Thoracic aorta (tissue), 2 donors: ENCODE measurements at places on chromosomes 11 and 22. TPM values are rescaled to one million over a fixed set of nuclear protein-coding genes. Genes with fewer than 3 reads are reported as not detected.

Gene USP2
- total RNA-seq = 0.68 TPM

DNA sequence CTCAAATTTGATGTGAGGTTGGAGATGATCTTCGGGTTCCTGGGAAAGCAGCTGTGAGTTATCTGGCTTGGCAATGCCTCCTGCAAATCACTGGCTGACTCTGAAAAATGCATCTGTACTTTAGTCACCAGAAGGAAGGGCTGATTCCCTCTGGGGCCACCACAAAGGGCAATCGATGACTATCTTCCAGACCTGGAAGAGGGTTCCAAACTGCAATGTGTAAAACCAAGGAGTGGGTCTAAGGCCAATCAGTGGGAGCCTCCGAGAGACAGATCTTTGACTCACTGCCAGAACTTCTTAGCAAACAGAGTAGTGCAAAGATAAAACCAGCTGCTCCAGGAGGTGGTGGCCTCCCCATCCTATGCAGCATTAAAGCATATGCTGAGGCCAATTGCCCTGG is 29.1 kb upstream of the PAK1 start:
- DNase-seq = no peak

DNA sequence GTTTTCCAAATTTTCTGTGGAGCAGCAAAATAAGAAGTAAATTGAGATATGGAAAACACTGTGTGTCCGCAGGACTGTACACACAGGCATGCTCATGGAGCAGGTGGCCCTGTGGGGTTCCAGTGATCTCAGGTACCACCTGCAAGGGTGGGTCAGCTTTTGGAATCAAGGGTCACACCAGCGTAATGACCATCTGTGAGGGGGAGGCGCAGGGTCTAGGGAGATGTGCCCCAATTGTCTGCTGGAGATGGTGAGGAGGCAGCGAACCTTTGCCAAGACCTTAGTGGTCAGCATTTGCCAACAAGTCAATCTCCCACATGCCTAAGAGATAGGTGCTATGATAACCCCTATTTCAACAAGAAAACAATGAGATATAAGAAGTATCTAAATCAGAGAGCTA is 49.4 kb downstream of the SHANK2 start:
- no peak for DNase-seq

Gene SLC5A1
- total RNA-seq = not detected

- DNase-seq = no peak
Observed at GRCh38 chr22:35174401-35175038, 82.8 kb upstream of the HMGXB4 start.

DNA sequence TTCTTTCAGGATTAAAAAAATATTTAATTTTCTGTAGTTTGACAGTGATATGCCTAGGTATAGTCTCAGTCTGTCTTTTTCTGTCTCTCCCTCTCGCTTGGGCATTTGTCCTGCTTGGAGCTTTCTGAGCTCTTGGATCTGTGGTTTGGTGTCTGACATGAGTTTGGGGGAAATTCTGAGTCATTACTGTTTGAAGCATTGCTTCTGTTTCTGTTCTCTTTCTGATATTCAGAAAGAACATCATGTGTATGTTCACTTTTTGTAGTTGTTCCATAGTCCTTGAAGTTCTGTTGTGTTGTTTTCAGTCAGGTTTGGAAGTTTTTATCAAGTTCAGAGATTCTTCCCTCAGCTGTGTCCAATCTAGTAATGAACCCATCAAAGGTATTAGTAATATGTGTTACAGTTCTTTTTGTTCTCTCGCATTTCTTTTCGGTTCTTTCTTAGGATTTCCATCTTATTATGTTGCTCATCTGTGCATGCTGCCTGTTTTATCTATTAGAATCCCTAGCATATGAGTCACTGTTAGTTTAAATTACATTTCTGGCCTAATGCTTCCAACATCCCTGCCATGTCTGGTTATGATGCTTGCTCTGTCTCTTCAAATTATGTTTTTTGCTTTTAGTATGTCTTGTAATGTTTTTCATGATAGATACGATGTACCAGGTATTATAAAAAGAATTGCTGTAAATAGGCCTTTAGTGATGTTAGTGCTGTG is 48.4 kb downstream of the DDX10 start:
- DNase-seq = no peak

DNA sequence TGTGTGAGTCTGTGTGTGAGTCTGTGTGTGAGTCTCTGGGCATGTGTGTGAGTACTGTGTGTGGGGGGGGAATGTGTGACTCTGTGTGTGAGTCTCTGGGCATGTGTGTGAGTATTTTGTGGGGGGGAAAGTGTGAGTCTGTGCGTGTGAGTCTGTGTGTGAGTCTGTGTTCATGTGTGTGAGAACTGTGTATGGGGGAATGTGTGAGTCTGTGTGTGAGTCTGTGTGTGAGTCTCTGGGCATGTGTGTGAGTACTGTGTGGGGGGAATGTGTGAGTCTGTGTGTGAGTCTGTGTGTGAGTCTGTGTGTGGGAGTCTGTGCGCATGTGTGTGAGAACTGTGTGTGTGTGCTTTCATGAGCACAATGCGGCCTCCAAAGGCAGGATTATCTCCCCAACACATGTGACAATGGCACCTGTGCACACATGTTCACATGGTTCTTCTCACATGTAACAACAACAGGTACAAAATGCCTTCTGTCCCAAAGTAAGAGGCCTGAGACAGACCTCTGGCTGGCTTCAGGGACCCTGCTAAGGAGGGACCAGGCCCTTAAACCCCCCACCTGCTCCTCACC is 1.6 kb downstream of the CD5 start:
- DNase-seq = no peak
